Aorta (tissue), 5 donors: ENCODE measurements at places on chromosomes 3 and 15. TPM values are rescaled to one million over a fixed set of nuclear protein-coding genes. Genes with fewer than 3 reads are reported as not detected.

CPLX3 gene
- not detected for total RNA-seq

FSIP1 gene
- 1.2 TPM for total RNA-seq

GPR149 gene
- not detected for total RNA-seq

ACKR4 gene
- total RNA-seq = 15.5 TPM
